ENCODE measurements at places on chromosomes 6 and 20. TPM values are rescaled to one million over a fixed set of nuclear protein-coding genes. Genes with fewer than 3 reads are reported as not detected.

GRCh38 chr6:166441325-166442078, 58.8 kb upstream of the MPC1 start:
- no peak overlapping the region for H3K27ac ChIP-seq
- no peak for DNase-seq
- H3K27me3 ChIP-seq: no peaks in the 10 kb centered on the region
- peaks cover 52% of the 10 kb centered on the region for H3K36me3 ChIP-seq
- H3K4me1 ChIP-seq: peaks cover 9% of the 10 kb centered on the region

The ATG5 gene
- 18.0 TPM for total RNA-seq

GRCh38 chr6:157381631-157382621, 936 bp downstream of the ZDHHC14 start:
- H3K4me3 ChIP-seq: peak overlapping the region; percentile 99
- H3K27ac ChIP-seq: peak overlapping the region; percentile 95
- peak; percentile 66 for DNase-seq

GRCh38 chr20:19527509-19527908, 230.5 kb upstream of the RIN2 start:
- no peak overlapping the region for H3K27ac ChIP-seq
- H3K4me3 ChIP-seq: no peak overlapping the region
- no peaks in the 10 kb centered on the region for H3K4me1 ChIP-seq
- no peaks in the 10 kb centered on the region for H3K36me3 ChIP-seq
- no peak for DNase-seq

DNA sequence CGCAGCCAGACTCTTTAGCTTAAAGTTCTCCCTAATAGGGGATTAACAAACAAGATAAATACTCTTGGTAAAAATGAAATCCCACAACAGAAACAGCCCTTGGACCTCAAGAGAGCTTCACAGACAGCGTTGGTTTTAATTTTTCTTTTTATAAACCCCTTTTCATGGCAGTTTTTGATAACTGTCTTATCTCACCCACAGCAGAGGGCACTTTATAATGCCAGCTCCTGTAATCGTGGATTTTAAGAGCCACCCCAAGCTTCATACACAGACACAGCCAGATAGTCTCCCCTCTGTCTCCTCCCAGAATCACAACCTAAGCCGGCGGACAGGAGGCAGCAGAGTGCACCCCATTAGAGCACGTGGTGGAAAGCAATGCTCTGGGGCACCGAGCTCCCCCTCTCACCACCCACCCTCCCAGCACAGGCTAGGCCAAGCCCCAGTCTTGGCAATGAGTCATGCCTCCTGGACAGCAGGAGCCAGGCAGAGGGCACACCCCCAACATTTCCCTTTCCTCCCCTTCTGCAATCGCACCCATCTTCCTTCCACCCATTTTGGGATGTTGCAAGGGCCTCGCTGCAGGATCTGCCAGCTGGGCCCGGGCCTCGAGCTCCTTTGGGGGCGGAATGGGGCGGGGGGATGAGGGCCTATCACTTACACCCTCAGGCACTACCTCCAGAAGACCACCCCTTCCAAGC, 2.4 kb downstream of the JAG1 start:
- H3K36me3 ChIP-seq: peaks cover 29% of the 10 kb centered on the region
- H3K4me3 ChIP-seq: peak overlapping the region; percentile 94
- peak overlapping the region; percentile 99 for H3K27ac ChIP-seq
- no peaks in the 10 kb centered on the region for H3K27me3 ChIP-seq
- peak; percentile 70 for DNase-seq

DNA sequence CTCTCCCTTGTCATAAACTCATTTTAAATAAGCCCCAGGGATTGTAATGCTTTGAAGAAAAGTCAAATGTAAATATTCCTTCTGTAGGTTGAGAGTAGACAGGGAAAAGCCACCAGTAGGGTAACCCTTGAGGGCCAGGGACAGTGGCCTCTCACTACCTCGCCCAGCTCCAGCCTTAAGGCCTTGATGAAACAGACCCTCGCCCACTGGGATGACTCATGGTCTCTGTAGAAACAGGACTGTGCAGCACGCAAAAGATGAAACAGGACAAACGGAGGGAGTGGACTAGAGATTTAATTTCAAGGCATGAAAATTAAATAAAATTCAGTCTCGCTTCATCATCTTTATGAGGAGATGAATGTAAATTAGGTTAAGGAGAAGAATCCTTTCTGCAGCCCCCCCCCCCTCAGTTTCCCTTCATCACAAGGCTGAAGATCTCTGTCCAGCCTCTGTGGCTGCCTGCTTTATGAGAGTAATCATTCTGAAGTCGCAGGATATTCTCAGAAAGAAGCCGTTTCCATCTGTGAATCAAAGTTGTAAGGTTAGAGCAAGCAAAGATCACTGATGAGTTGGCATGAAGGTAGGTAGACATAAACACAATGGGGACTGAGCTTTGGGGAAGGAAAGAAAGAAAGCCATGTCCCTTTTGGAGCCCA, 60.4 kb downstream of the TMEM200A start:
- no peaks in the 10 kb centered on the region for H3K36me3 ChIP-seq
- no peaks in the 10 kb centered on the region for H3K4me1 ChIP-seq
- H3K4me3 ChIP-seq: no peak overlapping the region
- no peaks in the 10 kb centered on the region for H3K27me3 ChIP-seq

The SIRPA gene
- total RNA-seq: 25.5 TPM

The PTK6 gene
- total RNA-seq: not detected

The DCBLD1 gene
- 5.5 TPM for total RNA-seq

DNA sequence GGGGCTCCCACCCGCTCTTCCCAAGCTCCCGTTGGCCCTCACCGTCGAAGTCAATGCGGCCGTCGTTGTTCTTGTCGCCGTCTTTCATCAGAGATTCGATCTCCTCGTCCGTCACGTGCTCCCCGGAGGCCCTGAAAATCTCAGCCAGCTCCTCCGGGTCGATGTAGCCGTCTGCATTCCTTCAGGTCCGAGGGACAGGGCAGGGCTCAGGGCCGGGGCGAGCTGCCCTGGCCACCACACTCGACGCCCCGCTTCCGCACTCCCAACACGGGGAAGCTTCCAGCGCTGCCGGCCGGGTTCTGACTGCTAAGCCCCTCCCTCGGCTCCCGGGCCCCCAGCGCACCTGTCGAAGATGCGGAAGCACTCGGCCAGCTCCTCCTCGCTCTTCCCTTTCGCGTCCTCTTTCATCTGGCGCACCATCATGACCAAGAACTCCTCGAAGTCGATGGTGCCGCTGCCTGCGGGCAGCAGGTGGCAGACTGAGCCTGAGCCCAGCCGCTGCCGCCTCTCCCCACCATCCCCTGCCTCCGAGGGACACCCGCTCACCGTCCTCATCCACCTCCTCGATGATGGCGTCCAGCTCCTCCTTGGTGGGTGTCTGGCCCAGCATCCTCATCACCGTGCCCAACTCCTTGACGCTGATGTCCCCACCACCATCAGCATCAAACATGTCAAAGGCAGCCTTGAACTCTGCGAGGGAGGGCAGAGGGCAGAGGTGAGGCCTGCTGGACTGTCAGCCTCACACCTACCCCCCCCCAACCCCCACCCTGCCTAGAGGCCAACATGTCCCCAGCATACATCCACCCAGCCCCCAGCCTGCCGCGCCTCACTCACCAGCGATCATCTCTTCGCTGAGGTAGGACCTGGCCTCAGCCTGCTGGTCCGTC, 2.9 kb downstream of the TNNC2 start:
- H3K4me3 ChIP-seq: peak overlapping the region; percentile 38
- peak; percentile 36 for DNase-seq
- peaks cover 35% of the 10 kb centered on the region for H3K4me1 ChIP-seq
- H3K27ac ChIP-seq: no peak overlapping the region
- H3K36me3 ChIP-seq: no peaks in the 10 kb centered on the region

The BPIFB4 gene
- not detected for total RNA-seq

- no peak for DNase-seq
- H3K27me3 ChIP-seq: no peaks in the 10 kb centered on the region
These were observed 229.0 kb downstream of the FOXC1 start for GRCh38 chr6:1838604-1839213.
